ENCODE measurements at places on chromosomes 5 and 9.

DNA sequence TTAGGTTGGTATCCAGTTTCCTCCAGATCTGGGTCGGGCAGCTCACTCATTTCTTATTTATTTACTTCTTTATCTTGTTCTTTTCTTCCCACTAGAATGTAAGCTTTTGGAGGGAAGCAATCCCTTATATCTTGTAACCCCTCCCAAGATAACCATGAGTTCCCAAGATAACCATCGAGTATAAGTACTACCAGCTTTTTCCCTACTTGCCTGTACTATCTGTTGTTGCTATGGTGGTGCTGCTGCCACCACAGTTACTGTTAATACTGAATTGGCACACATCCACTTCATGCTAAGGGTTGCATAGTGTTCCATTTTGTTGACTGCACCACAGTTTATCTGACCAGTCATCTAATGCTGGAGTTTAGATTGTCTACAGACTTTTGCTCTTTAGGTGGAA is 19.9 kb downstream of the NUP214 start:
- DNase-seq: no peak
- no peaks in the 10 kb centered on the region for H3K27me3 ChIP-seq
- peaks cover 80% of the 10 kb centered on the region for H3K36me3 ChIP-seq
- no peaks in the 10 kb centered on the region for H3K4me1 ChIP-seq
- no peak overlapping the region for H3K4me3 ChIP-seq
- H3K27ac ChIP-seq: no peak overlapping the region

DNA sequence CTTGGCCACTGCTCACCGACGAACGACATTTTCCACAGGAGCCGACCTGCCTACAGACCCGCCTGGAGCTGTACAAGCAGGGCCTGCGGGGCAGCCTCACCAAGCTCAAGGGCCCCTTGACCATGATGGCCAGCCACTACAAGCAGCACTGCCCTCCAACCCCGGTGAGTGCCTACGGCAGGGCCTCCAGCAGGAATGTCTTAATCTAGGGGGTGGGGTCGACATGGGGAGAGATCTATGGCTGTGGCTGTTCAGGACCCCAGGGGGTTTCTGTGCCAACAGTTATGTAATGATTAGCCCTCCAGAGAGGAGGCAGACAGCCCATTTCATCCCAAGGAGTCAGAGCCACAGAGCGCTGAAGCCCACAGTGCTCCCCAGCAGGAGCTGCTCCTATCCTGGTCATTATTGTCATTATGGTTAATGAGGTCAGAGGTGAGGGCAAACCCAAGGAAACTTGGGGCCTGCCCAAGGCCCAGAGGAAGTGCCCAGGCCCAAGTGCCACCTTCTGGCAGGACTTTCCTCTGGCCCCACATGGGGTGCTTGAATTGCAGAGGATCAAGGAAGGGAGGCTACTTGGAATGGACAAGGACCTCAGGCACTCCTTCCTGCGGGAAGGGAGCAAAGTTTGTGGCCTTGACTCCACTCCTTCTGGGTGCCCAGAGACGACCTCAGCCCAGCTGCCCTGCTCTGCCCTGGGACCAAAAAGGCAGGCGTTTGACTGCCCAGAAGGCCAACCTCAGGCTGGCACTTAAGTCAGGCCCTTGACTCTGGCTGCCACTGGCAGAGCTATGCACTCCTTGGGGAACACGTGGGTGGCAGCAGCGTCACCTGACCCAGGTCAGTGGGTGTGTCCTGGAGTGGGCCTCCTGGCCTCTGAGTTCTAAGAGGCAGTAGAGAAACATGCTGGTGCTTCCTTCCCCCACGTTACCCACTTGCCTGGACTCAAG is 1.5 kb downstream of the CSF2 start:
- no peak overlapping the region for H3K4me3 ChIP-seq
- no peaks in the 10 kb centered on the region for H3K27me3 ChIP-seq
- no peak overlapping the region for H3K27ac ChIP-seq
- peaks cover 12% of the 10 kb centered on the region for H3K4me1 ChIP-seq
- H3K36me3 ChIP-seq: no peaks in the 10 kb centered on the region

DNA sequence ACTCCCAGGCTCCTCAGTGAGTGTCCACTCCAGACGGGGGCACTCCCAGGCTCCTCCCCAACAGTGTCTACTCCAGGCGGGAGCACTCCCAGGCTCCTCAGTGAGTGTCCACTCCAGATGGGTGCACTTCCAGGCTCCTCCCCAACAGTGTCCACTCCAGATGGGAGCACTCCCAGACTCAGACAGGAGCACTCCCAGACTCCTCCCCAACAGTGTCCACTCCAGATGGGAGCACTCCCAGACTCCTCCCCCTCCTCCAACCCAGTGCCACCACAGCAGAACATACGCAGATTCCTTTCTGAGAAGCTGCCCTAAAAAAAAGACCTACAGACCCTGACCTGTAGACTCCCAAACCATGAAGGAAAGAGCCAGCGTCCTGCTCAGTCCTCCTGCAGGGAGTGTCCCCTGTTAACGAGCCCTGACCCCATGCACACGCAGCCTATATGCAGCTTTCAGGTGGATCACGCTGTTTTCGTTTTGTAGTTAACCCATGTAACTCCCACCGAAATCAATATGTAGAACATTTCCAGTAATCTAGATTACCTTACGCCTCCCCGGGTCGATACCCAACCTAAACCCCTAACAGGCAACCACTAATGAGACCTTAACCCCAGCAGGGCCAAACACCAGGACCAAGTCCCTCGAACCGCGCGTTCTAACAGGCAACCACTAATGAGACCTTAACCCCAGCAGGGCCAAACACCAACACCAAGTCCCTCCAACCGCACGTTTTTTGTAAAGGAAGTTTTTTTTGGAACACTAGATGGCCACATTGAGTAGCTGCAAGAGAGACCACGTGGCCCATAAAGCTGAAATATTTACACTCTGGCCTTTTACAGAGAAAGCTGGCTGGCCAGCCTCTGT is 15.7 kb downstream of the PNPLA7 start:
- H3K4me3 ChIP-seq: no peak overlapping the region
- no peaks in the 10 kb centered on the region for H3K27me3 ChIP-seq
- H3K27ac ChIP-seq: no peak overlapping the region
- DNase-seq: peak; percentile 17

- no peak overlapping the region for H3K4me3 ChIP-seq
- H3K4me1 ChIP-seq: no peaks in the 10 kb centered on the region
- no peak for DNase-seq
- H3K27ac ChIP-seq: no peak overlapping the region
- no peaks in the 10 kb centered on the region for H3K27me3 ChIP-seq
These were observed 32.1 kb downstream of the NADK2 start for GRCh38 chr5:36209664-36210063.

DNA sequence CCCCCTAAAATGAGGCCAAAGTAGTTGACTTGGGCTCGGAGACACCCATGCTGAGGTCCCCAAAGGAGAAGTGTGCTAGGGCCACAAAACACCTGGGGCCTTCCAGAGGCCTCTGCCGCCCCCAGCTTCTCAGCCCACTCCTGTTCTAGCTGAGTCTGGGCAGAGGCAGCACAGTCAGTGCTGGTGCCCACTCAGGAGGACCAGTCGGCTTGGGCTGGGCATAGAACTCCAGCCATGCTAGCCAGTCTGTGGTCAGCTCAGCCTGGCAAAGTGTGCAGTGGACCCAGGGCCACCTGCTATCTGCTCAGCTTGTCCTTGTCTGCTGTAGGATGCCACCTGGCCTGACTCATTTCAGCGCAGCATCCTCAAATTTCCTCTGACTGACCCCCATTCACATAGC is 254.6 kb downstream of the FSTL4 start:
- H3K36me3 ChIP-seq: no peaks in the 10 kb centered on the region
- DNase-seq: no peak
- no peak overlapping the region for H3K27ac ChIP-seq
- no peaks in the 10 kb centered on the region for H3K27me3 ChIP-seq

- H3K36me3 ChIP-seq: no peaks in the 10 kb centered on the region
- H3K4me3 ChIP-seq: no peak overlapping the region
- H3K27ac ChIP-seq: no peak overlapping the region
- no peaks in the 10 kb centered on the region for H3K27me3 ChIP-seq
- no peak for DNase-seq
- H3K4me1 ChIP-seq: no peaks in the 10 kb centered on the region
These were observed 122.6 kb upstream of the IQGAP2 start for GRCh38 chr5:76280494-76280893.
